ENCODE measurements at places on chromosomes 6 and 20.

DNA sequence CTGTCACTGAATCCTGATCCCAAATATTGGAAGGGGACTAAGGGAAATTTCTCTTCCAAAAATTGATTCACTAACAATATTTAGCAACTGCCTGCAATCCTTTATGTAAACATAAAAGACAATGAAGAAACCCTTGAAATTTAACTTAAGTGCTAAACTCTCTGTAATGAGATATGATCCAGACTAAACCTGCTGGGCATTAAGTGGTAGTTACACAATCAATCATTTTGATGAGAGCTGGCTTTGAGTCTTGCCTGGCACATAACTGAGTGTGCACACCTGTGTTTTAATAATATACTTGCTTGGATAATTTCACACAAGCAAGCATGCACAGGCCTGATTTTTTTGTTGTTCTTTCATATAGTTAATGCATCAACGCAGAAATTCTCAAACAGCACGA, 9.8 kb upstream of the ZFP64 start:
- no peak for DNase-seq

- no peak for DNase-seq
Observed at GRCh38 chr6:43488667-43489276, 11.4 kb downstream of the TJAP1 start.

- no peak for DNase-seq
Observed at GRCh38 chr6:81937296-81937937, 184.9 kb upstream of the TENT5A start.

- no peak for DNase-seq
Observed at GRCh38 chr20:3648951-3649350, 14.2 kb downstream of the GFRA4 start.

Data from GDM1 (cell line).